ENCODE measurements at places on chromosomes 7 and 10.

GRCh38 chr10:45144326-45145070 is 143.8 kb downstream of the ZNF22 start:
- H3K4me3 ChIP-seq: no peak overlapping the region
- no peaks in the 10 kb centered on the region for H3K27me3 ChIP-seq
- no peaks in the 10 kb centered on the region for H3K36me3 ChIP-seq
- no peak overlapping the region for H3K27ac ChIP-seq
- DNase-seq: no peak
- H3K4me1 ChIP-seq: no peaks in the 10 kb centered on the region

- no peaks in the 10 kb centered on the region for H3K36me3 ChIP-seq
- H3K27me3 ChIP-seq: no peaks in the 10 kb centered on the region
- no peaks in the 10 kb centered on the region for H3K4me1 ChIP-seq
- no peak for DNase-seq
These were observed 202.9 kb upstream of the MTPN start for GRCh38 chr7:136179851-136180721.

DNA sequence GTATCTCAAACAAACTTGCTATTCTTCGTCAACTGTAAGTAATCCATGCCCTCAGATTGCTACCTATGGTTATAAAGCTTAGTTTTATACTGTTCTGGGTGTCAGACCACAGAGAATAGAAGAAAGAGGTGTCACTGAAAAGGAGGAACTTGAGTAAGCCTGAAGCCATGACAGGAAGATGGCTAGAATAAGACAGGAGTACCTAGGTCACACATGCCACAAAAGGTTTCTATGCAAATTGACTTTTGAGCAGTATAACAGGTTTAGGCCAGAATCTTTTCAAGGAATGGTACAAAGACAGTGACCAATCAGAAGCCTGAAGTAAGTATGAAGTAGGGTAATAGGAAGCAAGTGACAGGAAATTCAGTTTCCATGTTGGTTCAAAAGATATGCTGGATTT is 23.5 kb downstream of the FBXW4 start:
- peaks cover 4% of the 10 kb centered on the region for H3K36me3 ChIP-seq
- no peaks in the 10 kb centered on the region for H3K27me3 ChIP-seq
- H3K4me3 ChIP-seq: no peak overlapping the region
- DNase-seq: no peak
- H3K27ac ChIP-seq: no peak overlapping the region

DNA sequence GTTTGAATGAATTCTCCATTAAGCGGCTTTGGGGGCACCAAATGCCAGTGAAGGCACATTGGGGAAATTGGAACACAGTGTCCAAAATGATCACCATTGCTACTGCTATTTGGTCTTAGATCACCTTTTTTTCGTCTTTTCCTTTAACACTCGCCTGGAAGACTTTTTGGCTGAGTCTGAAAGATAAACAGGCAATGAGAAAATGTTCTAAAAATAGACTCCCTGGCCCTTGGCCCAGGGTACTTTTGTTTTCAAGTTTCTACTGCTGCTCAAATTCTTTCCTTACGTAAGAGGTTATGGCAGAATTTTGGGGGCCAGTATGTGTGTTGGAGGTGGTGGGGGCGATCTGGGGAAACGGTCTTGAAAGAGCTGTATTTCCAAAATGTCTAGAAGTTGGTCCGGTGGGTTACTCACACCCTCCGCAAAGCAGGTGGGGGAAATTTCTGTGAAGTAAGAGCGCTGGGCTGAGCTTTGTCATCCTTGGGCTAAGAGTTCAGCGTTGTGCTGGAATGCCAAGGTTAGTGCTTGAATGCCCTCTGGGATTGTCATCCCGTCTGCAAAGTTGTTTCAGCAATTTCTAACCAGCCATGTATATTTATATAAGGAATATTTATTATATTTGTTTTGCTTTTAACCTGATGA is 1.3 kb upstream of the ITPRIP start:
- H3K27ac ChIP-seq: peak overlapping the region; percentile 93
- peak; percentile 73 for DNase-seq
- H3K27me3 ChIP-seq: no peaks in the 10 kb centered on the region
- peak overlapping the region; percentile 82 for H3K4me3 ChIP-seq
- peaks cover 5% of the 10 kb centered on the region for H3K4me1 ChIP-seq
- no peaks in the 10 kb centered on the region for H3K36me3 ChIP-seq

GRCh38 chr10:95233377-95234034 is 39.5 kb downstream of the ACSM6 start:
- no peak for DNase-seq
- H3K4me1 ChIP-seq: no peaks in the 10 kb centered on the region
- H3K4me3 ChIP-seq: no peak overlapping the region
- H3K36me3 ChIP-seq: peaks cover 4% of the 10 kb centered on the region

Measured in colonic mucosa (tissue), 4 donors.